ENCODE measurements at places on chromosomes 1 and 21. TPM values are rescaled to one million over a fixed set of nuclear protein-coding genes. Genes with fewer than 3 reads are reported as not detected.

Gene TMEM61
- total RNA-seq: 0.27 TPM

Gene RIMKLA
- total RNA-seq: 7.6 TPM

Gene SCMH1
- 38.0 TPM for total RNA-seq

Gene C4BPA
- 0.08 TPM for total RNA-seq

Gene CFHR4
- not detected for total RNA-seq

Gene KRTAP22-2
- total RNA-seq: not detected

Gene COL9A2
- 0.24 TPM for total RNA-seq

Gene SLAMF9
- total RNA-seq: not detected

Gene ANKRD45
- 0.24 TPM for total RNA-seq

Gene SYT14
- not detected for total RNA-seq

Gene SPATA45
- total RNA-seq: not detected

Gene PSMA5
- 56.8 TPM for total RNA-seq

Gene KANK4
- 0.38 TPM for total RNA-seq

Gene PRAMEF2
- not detected for total RNA-seq

Gene TMPRSS15
- not detected for total RNA-seq

Gene ZMYND12
- 0.78 TPM for total RNA-seq

Gene REN
- total RNA-seq: not detected

Gene CLCNKA
- 0.35 TPM for total RNA-seq

Gene CHODL
- total RNA-seq: not detected

Gene SYCP1
- total RNA-seq: not detected

Gene TEX38
- not detected for total RNA-seq

Gene WNT9A
- 0.59 TPM for total RNA-seq

Gene AIRE
- not detected for total RNA-seq

Gene SGIP1
- total RNA-seq: 3.6 TPM

Gene PADI1
- total RNA-seq: not detected

Gene NR1I3
- not detected for total RNA-seq

Gene TSSK3
- 1.0 TPM for total RNA-seq

Gene OR2W3
- total RNA-seq: not detected

Gene AVPR1B
- not detected for total RNA-seq
